Tibial artery (tissue), 4 donors: ENCODE measurements at places on chromosomes 4 and X.
A peak's percentile ranks its signal among the peaks of the same experiment; 100 is the strongest.

DNA sequence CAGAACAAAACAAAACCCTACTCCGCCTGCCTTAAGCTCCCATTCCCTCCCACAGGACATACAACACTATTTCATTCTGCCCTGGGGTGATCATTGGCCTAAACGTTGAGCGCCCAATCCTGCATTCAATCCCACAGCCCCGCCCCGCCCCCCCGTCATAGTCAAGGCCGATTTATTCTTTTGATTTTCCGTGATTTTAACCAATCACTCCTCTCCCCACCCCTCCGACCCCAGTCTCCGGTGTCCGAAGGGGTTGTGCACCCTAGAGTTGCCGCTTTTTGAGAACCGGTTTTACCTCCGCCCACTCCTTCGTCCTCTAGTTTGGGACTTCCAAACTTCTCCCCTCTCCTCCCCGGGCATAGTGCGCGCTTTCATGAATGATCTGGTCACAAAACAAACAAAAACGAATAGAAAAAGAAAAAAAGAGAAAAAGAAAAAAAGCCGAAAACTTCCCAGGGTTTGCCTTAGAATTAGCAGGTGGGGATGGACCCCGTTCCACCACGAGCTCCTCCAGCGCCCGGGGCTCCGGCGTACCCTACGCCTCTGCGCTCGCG lies 446 bp upstream of the UBE2A start:
- no peaks in the 10 kb centered on the region for H3K4me1 ChIP-seq
- DNase-seq: peak; percentile 36
- H3K27me3 ChIP-seq: no peaks in the 10 kb centered on the region
- peak overlapping the region; percentile 95 for H3K27ac ChIP-seq
- peak overlapping the region; percentile 84 for H3K4me3 ChIP-seq
- H3K36me3 ChIP-seq: no peaks in the 10 kb centered on the region

- H3K4me3 ChIP-seq: no peak overlapping the region
- no peak overlapping the region for H3K27ac ChIP-seq
- H3K27me3 ChIP-seq: no peaks in the 10 kb centered on the region
- no peak for DNase-seq
- no peaks in the 10 kb centered on the region for H3K36me3 ChIP-seq
- no peaks in the 10 kb centered on the region for H3K4me1 ChIP-seq
Observed at GRCh38 chrX:66684196-66684595, 45.3 kb upstream of the EDA2R start.

DNA sequence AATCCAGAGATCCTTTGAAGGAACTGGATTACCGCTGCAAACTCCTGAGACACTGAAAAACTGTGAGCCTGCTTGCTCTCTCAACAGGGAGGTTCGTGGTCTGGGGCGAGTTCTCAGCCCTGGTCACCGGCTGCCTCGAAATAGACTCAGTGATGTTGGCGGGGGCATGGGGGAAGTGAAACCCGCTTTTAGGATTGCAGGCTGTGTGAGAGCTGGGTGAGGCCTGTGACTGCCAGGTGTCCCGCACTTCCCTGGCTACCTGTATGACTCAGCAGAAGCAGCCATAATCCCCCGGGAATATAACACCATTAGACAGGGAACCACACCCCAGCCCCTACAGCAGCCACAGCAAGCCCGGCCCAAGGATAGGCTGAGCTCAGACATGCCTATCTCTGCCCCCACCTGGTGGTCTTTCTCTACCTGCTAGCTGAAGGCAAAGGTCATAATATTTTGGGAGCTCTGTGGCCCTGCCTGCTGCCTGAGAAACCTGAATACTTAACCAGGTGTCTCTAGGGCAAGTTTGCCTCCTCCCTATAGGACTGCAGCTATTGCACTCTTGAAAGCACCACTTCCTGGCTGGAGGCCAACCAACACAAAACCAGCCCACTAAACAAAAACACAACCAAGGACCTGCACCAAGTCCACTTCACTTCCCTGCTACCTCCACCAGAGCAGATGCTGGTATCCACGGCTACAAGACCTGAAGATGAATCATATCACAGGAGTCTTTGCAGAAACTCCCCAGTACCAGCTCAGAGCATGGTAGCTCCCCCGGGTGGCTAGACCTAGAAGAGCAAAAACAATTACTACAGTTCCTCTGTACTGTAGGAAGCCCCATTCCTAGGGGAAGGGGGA lies 202.0 kb downstream of the RRAGB start:
- no peak overlapping the region for H3K27ac ChIP-seq
- no peaks in the 10 kb centered on the region for H3K27me3 ChIP-seq
- H3K4me3 ChIP-seq: no peak overlapping the region
- no peaks in the 10 kb centered on the region for H3K36me3 ChIP-seq
- no peaks in the 10 kb centered on the region for H3K4me1 ChIP-seq
- DNase-seq: no peak

GRCh38 chrX:131677655-131678628 lies 134.1 kb downstream of the OR13H1 start:
- no peaks in the 10 kb centered on the region for H3K36me3 ChIP-seq
- H3K27me3 ChIP-seq: no peaks in the 10 kb centered on the region
- H3K4me3 ChIP-seq: no peak overlapping the region
- H3K27ac ChIP-seq: no peak overlapping the region
- no peaks in the 10 kb centered on the region for H3K4me1 ChIP-seq
- DNase-seq: no peak

GRCh38 chr4:128582427-128582870 lies 227.1 kb upstream of the JADE1 start:
- no peaks in the 10 kb centered on the region for H3K36me3 ChIP-seq
- H3K4me3 ChIP-seq: no peak overlapping the region
- no peak for DNase-seq
- no peaks in the 10 kb centered on the region for H3K4me1 ChIP-seq
